ENCODE measurements at places on chromosomes 3 and 15.

DNA sequence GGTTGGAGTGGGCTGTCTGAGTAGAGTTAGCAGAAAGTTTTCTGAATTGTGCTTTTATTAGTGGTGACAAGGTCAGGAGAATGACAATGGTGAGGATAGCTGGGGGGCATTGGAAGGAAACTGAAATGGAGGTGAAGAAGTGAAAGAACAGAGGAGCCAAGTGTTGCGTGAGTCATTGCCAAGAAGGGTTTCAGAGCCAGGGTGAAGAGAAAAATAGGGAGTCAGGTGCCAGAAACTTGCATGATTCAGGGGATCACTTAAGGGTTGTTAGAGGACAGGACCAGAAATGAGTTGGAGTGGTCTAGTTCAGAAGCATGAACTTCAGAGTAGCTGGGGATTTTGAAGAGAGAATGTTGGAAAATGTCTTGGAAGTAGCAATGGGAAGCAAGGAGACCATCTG, 86.0 kb upstream of the GALNT15 start:
- no peak for DNase-seq

GRCh38 chr3:74599564-74599963, 14.9 kb downstream of the CNTN3 start:
- no peak for DNase-seq

- no peak for DNase-seq
These were observed 58.3 kb upstream of the TSEN2 start for GRCh38 chr3:12425850-12426579.

DNA sequence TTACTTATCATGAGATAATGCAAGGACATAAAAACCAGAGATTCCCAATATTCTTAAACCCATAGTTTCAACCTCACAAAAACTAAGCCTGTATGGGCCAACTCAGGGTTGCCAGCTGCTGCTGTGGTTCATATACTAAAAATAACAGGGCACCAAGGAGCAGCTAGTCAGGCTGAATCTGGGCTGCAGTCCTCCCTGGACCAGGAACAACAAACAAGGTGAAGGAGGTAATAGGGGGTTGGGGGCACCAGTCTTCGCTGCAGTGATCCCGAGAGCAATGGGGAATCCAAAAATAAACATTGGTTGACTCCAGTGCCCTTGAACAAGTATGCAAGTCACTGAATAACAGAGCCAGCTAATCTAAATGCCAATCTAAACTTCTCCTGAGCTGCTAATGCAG, 108.9 kb downstream of the MECOM start:
- no peak for DNase-seq

DNA sequence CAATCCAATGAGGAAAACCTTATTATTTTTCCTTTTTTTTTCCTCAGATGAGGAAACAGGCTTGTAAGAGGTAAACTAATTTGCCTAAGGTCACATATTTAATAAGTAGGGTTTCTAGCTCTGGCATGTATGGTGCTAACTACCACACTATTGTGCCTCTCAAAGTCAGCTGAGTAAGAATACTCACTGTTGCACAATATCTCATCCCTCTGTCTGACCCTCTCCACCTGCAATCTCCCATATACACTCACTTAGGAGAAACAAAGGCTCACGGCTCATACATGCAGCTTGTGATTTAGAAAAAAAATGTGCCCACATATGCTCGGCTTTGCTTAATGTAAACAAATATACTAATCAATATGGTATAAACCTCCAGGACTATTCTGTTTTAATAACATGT, 10.4 kb upstream of the ARIH1 start:
- no peak for DNase-seq

DNA sequence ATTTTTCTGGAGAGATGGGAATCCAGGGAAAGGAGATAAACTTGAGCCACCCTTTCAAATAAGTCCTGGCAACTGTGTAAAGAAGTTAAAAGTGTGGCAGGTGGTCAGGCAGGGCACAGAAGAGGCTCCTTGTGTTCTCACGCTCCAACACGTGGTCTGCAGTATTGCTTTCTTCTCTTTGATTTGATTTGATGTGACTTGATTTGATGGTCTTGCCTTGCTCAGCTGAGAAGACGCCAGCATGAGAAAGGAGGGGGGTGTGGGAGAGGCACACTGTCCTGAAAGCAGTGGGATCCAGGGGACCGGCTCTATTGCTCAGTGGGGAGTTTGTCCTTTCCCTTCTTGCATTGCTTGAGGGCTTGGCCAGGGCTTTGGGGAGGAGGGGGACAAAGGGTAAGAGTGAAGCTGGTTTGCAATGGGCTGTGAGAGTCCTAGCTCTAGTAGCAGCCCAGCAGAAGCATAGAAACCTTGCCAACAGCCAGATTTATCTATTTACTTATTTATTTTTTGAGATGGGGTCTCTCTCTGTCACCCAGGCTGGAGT, 25.7 kb upstream of the NEO1 start:
- DNase-seq: no peak

GRCh38 chr3:151200586-151200985, 2.4 kb downstream of the GPR171 start:
- DNase-seq: no peak

- DNase-seq: no peak
These were observed 119.2 kb upstream of the CMC1 start for GRCh38 chr3:28122227-28122626.

- no peak for DNase-seq
These were observed 153.4 kb upstream of the TSPAN3 start for GRCh38 chr15:77224352-77224751.

DNA sequence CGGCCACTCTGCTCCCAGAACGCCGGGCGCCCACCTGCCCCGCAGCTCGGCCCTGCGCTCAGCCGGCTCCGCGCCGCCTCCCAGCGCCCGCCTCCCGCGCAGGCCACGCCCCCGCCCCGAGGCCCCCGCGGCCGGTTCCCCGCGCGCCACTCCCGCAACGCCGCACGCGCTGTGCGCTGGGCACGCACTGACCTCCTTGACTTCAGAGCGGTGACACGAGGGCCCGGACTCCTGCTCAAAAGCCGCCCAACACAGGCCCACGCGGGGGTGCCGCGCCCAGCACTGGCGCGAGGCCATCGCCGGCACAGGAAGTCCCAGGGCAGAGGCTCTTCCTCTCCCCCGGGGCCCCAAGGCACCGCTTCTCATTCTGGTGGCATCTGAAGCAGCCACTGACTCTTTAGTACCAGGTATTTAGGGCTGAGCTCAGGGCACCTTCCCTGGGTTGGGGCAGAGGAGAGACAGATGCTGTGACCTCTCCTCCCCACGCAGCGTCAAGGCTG, 12.4 kb downstream of the TNK2 start:
- peak; percentile 72 for DNase-seq

- no peak for DNase-seq
These were observed 16.4 kb upstream of the FGD5 start for GRCh38 chr3:14802381-14802731.

GRCh38 chr3:194496217-194496919, 9.6 kb upstream of the ATP13A3 start:
- DNase-seq: no peak

GRCh38 chr15:35858707-35859106, 312.7 kb upstream of the DPH6 start:
- no peak for DNase-seq

All from GM10248 (cell line).